ENCODE measurements at places on chromosomes 3 and 15. TPM values are rescaled to one million over a fixed set of nuclear protein-coding genes. Genes with fewer than 3 reads are reported as not detected.

Gene TMEM108
- 1.3 TPM for total RNA-seq

Gene PROK2
- 0.24 TPM for total RNA-seq

Gene UBL7
- 36.3 TPM for total RNA-seq

Gene C3orf22
- not detected for total RNA-seq

Gene MNS1
- not detected for total RNA-seq

Gene KCTD6
- 14.6 TPM for total RNA-seq

Gene GOLGA8T
- total RNA-seq: 2.1 TPM

Gene SLC28A1
- total RNA-seq: not detected

Gene NUTM1
- not detected for total RNA-seq

Gene SIDT1
- 7.4 TPM for total RNA-seq

Gene RTP3
- total RNA-seq: not detected

Gene HHATL
- not detected for total RNA-seq

Gene TTLL13
- total RNA-seq: not detected

Gene C3orf85
- total RNA-seq: not detected

Gene CPNE9
- not detected for total RNA-seq

Gene PYGO1
- total RNA-seq: 6.0 TPM

Gene ERICH6
- total RNA-seq: not detected

Gene OSBPL10
- 6.3 TPM for total RNA-seq

Gene CHRNA3
- not detected for total RNA-seq

Gene HRG
- not detected for total RNA-seq

Gene SLC24A5
- total RNA-seq: not detected

Gene COL6A6
- total RNA-seq: 5.2 TPM

Gene CNTN4
- total RNA-seq: 2.6 TPM

Gene POLQ
- 0.19 TPM for total RNA-seq

Gene PARL
- 40.8 TPM for total RNA-seq

Gene SAMMSON
- total RNA-seq: not detected

Gene MCF2L2
- under 0.01 TPM for total RNA-seq

Gene MYRIP
- 1.0 TPM for total RNA-seq

Gene IQCF5
- not detected for total RNA-seq
